ENCODE measurements at places on chromosomes 2 and 18.
A peak's percentile ranks its signal among the peaks of the same experiment; 100 is the strongest.

DNA sequence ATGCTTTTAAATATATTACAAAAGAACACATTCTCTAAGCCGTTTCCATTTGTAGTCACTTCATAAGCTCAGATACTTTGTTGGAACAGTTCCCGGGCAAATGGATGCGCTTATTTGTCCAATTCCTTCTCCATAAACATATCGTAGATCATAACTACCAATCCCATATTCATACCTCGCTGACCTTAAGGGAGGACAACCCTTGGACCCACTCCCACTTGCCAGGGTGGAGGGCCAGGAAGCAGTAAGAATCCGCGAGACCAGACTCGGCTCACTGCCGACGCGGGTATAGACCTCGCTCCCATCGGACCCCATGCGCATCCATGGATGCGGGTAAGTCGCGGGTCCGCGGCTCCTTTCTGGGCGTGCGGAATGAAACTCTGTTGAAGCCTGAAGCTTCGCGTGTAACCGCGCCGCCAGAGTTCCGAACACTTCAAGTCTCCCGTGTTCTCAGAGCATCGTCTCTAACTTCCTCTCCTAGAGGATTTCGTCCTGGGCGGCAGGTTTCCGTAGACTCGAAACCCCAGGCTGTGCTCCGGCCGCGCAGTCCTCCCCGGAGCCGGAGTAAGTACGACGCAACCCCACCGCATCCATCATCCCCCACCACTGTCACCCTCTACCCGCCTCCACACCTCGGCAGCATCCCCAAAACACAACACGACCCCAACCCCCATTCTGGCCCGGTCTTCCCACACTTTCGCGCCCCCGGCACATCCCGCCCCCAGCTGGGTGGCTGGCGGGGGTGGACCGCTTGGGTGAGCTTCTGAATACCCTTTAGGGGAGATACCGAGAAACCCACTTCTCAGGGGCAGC is 1.1 kb downstream of the DSC3 start:
- DNase-seq: no peak

DNA sequence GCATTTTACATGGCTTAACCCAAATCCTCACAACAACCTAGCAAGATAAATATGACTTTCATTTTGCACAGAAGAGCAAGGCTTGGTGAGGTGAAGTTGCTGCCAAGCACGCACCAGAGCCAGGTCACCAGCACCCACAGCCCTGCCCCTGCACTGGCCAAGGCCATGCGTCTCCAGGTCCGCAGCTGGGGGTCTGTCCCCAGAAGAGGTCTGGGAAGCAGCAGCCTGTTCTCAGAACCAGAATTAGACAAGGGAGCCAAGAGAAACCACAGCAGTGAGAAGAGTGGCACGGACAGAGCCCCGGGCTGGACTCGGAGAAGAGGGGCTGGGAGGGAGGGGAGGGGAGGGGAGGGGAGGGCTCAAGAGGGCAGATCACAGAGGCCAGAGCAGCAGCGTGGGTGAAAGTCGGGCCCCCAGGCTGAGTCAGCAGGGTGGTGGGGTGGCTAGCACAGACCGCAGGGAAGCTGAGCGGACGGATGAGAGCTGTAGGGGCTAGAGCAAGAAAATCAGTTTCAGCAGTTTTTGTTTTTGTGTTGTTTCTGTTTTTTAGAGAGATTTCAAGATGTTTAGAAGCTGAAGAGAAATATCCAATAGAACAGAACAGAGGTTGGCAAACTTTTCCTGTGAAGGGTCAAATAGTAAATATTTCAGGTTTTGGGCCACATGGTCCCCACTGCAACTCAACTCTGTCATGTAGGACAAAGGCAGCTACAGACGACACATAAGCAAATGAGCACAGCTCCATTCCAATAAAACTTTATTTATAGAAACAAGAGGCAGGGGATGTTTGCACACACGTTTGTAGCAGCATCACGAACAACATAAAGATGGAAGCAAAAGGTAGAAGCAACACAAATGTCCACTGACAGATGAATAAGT is 7.4 kb upstream of the MTERF4 start:
- no peak for DNase-seq

- DNase-seq: no peak
Observed at GRCh38 chr2:72340665-72341064, 193.0 kb upstream of the CYP26B1 start.

DNA sequence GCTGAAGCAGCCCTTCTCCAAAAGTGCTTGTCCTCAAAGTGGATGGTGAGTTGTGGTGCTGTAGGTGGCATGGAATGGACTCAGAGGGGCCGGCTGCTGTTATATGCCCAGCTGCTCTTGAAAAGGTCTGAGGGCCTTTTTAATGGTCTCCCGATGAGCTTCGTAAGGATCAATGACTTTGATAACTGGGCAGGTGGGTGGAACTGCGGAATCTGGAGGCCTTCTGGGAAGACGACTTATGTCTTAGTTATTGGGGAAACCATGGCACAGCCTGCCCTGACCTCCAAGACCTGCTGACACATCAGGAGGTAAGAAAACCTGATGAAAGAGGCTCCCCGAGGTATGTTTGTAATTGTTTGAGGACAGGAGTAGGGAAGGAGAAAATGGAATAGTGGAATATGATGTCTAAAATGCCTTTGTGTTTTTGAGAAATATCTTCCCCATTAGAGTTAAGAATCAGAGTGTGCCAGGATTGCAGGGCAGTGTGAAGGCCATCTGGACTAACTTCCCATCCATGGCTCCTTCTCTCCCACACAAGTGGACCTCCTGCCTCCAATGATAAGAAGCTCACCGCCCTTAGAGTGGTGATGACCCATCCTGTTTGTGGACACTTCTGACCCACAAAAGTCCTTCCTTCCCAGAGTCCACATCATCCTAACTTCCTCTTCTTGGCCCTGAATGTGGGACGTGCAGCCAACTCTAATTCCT is 236.1 kb downstream of the FHOD3 start:
- no peak for DNase-seq

GRCh38 chr2:108404784-108405397 is 27.1 kb downstream of the SULT1C4 start:
- no peak for DNase-seq

- no peak for DNase-seq
Observed at GRCh38 chr2:199308567-199308966, 149.2 kb downstream of the SATB2 start.

GRCh38 chr2:102735416-102736109 is 26.3 kb upstream of the TMEM182 start:
- DNase-seq: no peak

DNA sequence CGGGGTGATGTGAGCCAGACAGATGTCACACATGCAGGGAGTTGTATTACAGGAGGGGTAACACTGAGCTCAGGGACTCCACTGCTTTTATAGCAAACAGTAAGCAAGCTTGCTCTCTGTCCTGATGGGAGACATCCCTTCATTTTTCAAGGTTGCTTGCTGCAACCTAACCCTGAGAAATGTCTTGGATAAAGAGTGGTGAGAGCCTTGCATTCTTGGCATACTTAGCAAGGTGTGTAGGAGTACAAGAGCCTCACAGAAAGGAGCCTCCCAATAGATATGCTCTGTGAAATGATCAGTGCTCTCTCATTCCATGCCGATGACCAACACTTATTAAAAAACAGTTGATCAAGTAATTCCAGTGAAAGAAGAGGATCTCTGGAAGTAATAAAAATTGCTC is 8.1 kb downstream of the PFN4 start:
- DNase-seq: no peak

DNA sequence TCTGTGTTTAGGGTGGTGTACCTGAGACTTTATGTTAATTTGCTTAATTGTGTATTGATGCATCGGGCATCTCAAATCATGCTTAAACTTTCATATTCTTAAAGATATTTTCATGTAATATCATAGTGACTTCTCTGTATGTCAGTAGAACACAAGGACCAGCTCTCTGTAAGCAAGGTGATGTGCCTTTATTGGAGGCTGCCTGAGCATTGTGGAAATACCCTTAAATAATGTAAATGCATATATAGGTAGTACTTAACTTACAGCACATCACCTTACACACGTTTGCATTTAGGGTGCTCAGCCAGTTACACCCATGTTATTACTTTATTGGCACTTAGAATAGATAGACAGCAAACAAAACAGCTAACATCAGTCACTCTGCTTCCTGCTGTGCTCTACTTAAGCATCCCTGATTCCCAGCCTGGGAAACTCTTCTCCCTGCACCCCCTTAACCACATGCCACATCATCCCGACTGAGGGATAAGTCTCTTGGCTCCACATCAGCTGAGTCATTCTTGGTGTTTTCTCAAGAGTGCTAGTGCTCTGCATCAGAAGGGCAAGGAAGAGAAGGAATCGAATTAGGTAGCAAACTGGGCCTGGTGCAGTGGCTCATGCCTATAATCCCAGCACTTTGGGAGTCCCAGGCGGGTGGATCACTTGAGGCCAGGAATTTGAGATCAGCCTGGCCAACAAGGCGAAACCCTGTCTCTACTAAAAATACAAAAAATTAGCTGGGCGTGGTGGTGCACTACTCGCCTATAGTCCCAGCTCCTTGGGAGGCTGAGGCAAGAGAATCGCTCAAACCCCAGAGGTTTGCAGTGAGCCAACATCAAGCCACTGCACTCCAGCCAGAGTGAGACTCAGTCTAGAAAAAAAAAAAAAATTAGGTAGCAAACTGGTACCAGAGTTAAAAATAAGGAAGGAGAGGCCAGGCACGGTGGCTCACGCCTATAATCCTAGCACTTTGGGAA is 108.7 kb downstream of the MAP3K20 start:
- DNase-seq: peak; percentile 27

GRCh38 chr2:113036763-113037162 is 15.9 kb downstream of the IL36B start:
- DNase-seq: no peak

- peak; percentile 13 for DNase-seq
Observed at GRCh38 chr18:13530879-13531387, 195.4 kb downstream of the FAM210A start.

GRCh38 chr18:59468821-59469220 is 109.8 kb upstream of the LMAN1 start:
- no peak for DNase-seq

DNA sequence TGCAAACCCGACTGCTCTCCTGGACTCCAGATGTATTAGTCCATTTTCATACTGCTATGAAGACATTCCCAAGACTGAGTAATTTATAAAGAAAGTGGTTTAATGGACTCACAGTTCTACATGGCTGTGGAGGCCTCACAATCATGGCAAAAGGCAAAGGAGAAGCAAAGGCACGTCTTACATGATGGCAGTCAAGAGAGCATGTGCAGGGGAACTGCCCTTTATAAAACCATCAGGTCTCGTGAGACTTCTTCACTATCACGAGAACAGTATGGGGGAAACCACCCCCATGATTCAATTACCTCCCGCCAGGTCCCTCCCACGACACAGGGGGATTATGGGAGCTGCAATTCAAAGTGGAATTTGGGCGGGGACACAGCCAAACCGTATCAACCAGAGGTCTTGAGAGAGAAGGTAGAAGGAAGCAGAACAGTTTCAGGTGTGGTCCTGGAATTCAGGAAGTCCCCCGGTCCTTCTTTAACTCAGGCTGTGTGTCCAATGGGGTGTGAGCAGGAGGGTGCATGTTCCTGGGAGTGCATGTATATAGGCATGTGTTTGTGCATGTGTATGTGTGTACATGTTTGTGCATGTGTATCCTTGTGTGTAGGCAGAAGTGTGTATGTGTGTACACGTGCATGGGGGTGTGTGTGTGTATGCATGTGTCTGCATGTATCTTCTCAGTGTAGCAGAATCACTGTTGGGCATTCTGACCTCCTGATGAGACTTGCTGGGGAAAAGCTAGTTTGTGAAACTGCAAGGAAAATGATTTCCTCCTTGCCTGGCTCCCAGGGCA is 46.2 kb downstream of the GREB1 start:
- DNase-seq: no peak

DNA sequence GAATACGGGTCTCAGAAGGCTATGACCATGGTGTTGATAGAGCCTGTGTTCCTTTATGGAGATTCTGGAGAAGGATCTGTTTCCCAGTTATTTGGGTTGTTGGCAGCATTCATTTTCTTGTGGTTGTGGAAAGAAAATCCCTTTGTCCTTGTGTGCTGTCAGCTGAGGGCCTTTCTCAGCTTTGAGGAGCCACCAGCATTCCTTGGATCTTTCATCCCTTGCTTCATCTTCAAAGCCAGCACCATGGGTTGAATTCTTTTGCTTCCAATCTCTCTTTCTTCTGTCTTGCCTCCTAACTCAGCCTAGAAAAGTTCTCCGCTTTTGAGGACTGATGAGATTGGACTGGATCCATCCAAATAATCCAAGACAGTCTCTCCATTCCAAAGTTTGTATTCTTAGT is 103.2 kb upstream of the MMADHC start:
- DNase-seq: no peak

DNA sequence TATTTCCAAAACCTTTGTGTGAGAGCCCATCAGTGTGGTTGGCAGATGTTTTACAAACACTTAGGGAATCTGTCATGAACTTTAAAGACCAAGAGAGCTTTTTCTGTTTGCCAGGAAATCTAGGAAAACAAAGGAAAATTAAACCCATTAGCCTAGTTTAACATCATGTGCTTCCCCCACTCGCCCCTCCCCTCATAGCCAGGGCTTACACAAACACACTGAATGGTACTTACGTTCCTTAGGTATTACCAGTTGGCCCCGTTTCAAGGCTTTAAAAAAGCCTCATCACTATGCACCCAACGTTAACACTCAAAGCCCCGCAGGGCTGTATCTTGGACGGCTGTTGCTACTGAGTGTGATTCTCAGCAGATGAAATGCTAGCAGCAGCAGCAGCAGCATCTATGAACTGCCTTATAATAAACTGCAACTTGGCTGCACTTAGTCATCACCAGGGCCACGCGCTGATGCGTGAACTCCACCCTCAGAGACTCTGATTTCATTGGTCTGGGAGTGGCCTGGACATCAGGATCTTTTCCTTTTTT is 20.1 kb upstream of the TTC39C start:
- no peak for DNase-seq

DNA sequence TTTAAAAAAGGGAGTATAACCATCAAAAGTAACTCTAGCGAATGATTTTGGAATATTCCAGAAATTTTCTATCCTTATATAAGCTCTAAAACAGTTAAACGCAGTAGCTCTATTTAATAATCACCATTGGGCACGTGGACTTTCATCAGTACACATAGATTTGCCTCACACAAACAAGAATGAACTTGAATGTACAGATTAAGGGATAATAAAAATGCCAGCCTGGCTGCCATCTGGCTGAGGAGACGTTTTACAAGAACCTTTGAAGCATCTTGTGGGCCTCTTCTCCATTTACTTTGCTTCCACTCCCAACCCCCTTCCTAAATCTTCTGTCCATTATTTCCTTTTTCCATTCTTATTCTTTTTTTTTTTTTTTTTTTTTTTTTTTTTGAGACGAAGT is 47.2 kb downstream of the AGAP1 start:
- DNase-seq: no peak

DNA sequence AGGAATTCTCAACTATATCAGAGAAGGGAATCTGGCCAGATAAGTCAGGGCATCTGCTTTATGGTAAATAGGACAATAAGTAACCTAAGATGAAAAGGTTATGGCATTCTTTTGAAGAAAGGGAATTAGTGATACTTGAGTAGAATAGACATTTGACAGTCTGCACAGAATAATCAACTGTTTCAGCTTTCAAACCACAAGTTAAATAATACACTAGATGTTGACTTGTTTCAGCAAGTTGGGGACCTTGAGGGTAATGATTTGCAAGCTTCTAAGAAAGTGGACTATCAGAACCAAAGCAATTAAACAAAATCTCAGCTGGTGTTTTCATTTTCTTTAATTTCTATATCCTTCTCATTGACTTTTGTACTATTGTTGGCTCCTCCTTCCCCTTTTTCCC is 54.5 kb downstream of the SLC39A10 start:
- no peak for DNase-seq

Measured in hematopoietic multipotent progenitor cell treated with erythropoietin and hydrocortisone succinate and interleukin-3 and kit ligand, for 15 days (in vitro differentiated cells).